MV-4-11 (cell line): ENCODE measurements at places on chromosomes 1 and 21.

DNA sequence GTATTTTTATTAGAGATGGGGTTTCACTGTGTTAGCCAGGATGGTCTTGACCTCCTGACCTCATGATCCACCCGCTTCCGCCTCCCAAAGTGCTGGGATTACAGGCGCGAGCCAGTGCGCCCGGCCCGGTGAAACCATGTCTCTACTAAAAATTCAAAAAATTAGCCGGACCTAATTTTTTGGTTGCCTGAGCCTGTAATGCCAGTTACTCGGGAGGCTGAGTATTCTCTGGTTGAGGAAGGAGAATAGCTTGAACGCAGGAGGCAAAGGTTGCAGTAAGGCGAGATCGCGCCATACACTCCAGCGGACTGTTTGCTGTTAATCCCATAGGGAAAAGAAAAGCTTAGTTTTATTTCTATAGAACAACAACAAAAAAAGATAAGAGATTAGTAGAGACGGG lies 29.9 kb upstream of the HJV start:
- no peak for DNase-seq

DNA sequence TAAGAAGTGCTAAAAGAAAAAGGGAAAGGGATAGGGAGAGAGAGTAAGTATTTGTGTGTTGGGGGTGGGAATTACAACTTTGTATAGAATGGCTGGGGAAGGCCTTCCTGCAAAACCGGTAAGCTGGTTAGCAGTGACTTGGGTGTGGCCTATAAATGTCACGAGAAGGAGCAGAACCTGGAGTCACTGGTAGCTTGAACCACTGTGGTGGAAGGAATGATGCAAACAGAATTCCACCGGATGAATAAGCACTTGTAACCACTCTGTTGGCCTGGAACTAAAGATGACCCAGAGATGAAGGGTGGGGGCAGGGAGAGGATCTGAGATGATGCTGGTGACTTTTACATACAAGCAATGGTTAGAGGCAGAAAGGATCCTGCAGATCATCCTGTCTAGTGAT lies 8.9 kb downstream of the XKR8 start:
- no peak for DNase-seq

- peak; percentile 21 for DNase-seq
Measured at GRCh38 chr1:51236531-51237350, 668 bp downstream of the RNF11 start.

- DNase-seq: no peak
Measured at GRCh38 chr1:229985613-229986010, 81.4 kb upstream of the GALNT2 start.

GRCh38 chr1:116128664-116129063 lies 17.5 kb downstream of the MAB21L3 start:
- no peak for DNase-seq

- DNase-seq: no peak
Measured at GRCh38 chr1:245938046-245938435, 569.0 kb downstream of the SMYD3 start.

DNA sequence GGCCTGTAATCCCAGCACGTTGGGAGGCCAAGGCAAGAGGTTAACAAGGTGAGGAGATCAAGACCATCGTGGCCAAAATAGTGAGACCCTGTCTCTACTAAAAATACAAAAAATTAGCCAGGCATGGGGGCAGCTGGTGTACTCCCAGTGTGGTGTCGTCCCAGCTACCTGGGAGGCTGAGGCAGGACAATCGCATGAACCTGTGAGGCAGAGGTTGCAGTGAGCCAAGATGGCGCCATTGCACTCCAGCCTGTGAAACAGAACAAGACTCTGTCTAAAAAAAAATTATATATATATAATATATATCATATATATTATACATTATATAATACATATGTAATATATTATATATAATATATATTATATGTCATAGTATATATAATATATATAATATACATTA lies 249.2 kb upstream of the TPTE start:
- no peak for DNase-seq

GRCh38 chr1:92105546-92106081 lies 25.5 kb downstream of the BTBD8 start:
- no peak for DNase-seq

DNA sequence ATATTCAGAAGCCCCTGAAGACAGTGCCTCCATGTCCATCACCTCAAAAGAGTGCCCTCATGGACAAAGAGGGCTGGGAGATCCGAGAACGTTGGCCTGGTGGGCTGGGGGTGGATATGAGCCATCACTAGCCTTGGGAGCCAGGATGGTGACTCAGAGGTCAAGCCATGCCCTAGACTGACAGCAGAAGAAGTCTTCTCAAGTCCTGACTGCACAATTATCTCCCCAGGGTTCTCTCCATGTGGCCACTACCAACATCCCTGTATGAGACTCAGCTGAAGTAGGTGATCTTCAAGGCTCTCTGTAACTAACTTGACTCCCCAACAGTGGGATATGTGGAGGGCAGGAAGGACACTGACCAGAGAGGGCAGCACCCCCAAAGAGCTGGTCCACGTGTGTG lies 7.1 kb upstream of the USF1 start:
- DNase-seq: no peak

DNA sequence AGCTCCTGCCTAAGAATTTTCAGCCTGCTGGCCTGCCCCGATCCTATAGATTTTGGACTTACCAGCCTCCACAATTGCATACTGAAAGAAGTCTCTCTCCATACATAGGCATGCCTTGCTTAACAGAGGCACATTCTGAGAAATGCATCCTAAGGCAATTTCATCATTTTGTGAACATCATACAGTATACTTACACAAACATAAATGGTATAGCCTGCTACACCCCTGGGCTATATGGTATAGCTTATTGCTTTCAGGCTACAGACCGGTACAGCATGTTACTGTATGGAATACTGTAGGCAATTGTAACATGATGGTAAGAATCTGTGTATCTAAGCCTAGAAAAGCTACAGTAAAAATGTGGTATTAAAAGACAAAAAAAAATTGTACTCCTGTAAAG lies 174.7 kb downstream of the NRIP1 start:
- no peak for DNase-seq

- DNase-seq: no peak
Measured at GRCh38 chr21:46633566-46633965, 1.9 kb upstream of the PRMT2 start.

GRCh38 chr1:215056584-215056983 lies 26.0 kb upstream of the KCNK2 start:
- no peak for DNase-seq

- no peak for DNase-seq
Measured at GRCh38 chr1:34057347-34058130, 107.5 kb downstream of the CSMD2 start.

GRCh38 chr1:153506831-153507413 lies 28.9 kb downstream of the S100A6 start:
- DNase-seq: no peak
